ENCODE measurements at places on chromosomes 6 and 20.

DNA sequence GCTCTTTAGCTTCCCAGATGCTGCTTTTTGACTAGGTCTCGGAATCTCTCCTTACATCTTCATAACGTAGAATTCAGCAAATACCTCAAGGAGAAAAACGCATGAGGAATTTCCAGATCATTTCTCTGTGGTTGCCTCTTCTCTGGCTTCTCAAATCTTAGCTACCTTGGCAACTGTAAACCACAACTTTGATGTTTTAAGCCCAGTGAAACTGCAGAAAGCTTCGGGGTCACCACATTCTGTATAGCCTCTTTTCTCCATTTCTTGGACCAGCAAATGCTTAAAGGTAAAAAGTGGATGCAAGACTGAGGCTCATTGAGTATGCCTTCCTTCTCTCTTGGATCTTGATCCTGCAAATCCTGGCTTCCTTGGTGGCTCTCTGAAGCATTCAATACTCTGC is 125.5 kb upstream of the FBXL4 start:
- DNase-seq, result no peak

DNA sequence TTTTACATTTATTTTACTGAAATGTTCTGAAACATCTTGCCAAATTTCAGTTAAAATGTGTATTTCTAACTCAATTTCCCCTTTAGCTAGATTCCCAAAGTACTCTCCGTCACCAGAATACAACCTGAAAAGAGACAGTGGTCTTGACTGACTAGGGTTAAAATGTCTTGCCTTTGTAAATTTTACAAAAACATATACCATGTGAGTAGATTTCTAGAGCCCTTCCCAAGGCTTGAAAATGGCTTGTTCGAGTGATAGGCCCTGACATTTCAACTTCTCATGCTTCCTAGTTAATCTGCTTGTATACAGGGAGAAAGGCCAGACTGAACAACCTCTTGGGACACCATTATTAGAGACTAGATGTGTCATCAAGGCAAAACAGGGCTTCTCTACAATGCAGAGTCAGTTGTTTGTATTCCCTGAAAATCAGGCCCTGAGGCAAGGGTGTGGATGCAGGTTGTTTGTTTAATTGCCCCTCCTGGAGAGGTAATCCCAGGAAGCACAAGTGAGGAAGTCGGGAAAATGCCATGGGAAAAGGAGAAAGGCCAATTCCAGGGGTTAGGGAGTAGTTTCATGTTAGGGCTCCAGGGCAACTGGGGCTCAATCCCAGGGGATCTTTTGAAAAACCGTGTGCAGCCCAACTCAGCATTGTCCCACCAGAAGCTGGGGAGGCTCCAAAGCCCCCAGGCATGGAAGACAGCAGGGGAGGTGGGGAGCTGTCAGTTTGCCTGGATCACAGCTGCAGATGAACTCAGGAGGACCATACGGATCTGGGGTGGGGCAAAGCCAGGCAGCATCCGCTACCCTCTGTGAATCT is 11.6 kb upstream of the TFB1M start:
- no peak for DNase-seq

- no peak for DNase-seq
These were observed 207.9 kb downstream of the SAMD5 start for GRCh38 chr6:147716434-147716833.

GRCh38 chr20:20820104-20820503 is 107.7 kb upstream of the RALGAPA2 start:
- no peak for DNase-seq

DNA sequence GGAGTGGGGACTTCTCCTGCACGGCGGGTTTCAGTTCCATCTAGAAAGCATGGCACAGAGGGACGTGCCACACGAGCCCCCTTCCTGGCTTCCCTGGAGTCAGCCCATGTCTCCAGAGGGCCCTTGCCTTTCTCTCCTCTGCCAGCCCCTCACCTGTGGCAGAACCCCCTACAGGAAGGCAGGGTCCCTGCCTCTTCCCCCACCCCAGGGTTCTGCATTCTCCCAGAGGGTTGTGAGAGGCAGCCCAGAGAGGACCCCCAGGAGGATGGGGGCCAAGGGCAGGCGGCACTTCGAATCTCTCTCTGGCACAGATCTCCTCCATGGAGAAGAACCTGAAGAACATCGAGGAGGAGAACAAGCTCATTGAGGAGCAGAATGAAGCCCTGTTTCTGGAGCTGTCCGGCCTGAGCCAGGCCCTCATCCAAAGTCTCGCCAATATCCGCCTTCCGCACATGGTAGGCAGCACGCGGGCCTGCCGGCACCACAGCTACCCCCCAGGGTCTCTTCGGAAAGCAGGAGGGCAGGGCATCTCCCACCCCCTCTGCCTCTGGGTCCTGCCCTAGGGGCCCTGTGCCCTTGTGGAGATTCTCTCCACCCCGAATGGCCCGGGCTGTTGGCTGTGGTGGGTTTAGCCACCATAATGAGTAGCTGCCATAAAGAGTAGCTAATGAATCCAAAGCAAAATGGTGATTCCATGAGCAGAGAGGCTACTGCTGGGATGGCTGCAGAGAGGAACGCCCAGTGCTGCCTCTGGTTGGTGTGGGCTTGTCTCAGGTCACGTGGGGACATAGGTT is 15.9 kb upstream of the PCMTD2 start:
- no peak for DNase-seq

DNA sequence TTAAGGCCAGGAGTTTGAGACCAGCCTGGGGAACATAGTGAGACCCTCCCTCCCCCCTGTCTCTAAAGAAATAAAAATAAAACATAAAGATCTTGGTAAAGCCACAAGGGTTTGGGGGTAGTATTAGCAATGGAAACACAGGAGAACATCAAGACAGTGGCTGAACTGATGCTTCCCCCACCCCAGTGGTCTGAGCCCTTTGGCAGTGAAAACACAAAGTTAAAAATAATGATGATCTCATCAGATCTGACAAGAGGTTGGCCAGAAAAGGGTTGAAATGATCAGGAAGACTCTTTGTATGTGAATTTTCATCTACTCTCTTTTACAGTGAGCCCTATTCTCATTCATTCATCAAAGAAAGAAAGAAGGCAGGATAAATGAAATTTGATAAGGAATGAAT is 93.7 kb downstream of the KCNB1 start:
- DNase-seq, result peak; percentile 64

DNA sequence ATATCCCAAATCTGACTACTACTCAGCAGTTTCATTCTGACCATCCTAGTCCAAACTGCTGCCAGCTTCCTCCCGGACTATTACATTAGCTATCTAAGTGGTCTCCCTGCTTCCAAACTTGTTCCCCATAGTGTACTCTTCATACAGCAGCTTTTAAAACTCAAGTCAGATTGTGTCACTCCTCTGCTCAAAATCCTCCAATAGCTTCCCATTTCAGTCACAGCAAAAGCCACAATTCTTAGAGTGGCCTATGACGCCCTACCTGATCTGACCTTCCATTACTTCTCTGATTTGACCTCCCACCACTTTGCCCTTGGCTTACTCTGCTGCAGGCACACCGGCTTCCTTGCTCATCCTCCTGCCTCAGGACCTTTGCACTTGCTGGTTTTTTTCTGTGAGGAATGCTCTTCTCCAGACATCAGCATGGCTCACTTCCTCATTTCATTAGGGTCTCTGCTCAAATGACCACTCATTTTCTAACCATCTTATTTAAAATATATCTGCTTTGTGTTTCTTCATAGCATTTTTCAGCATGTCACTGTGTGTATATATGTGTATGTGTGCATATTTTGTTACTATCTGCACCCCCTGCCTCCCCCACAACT is 111.1 kb upstream of the DTNBP1 start:
- DNase-seq, result no peak

GRCh38 chr6:31529329-31530150 is 778 bp downstream of the MCCD1 start:
- DNase-seq, result no peak

DNA sequence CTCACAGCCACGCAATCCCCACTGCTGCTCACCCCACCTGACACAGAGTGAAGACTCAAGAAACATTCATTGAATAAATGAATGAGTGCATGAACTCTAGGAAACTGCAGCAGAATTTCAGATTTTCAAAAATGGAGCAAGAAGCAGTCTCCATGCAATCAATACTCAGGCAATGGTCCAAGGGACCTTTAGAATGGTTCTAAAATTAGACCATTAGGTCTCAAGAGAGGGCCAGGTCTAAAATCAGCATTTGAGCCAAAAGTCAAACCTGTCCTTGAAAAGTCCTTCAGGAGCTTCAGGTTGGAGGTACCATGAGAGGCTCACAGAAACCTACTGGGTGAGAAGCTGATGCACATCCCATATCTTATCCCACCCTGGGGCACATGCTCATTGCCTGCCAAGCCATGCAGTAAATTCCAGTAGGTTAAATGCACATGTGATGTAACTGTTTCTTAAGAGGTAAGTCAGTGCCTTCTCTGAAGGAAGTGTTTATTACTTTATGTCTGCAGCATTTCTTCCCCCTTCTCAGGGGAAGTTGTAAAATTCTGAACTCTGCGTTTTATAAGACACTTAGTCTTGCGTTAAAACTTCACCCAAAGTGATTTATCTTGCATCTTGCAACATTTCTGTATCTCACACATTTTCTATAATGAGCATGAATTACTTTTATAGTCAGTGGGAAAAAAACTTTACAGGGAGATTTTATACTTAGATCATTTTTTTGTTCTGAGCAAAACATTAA is 126.6 kb downstream of the ADAT2 start:
- DNase-seq, result no peak

- DNase-seq, result peak; percentile 4
These were observed 251.3 kb upstream of the PRND start for GRCh38 chr20:4470375-4470774.

- peak; percentile 33 for DNase-seq
These were observed 40.2 kb upstream of the DDR1 start for GRCh38 chr6:30844118-30844535.

GRCh38 chr6:13268913-13269518 is 59.3 kb downstream of the TBC1D7 start:
- DNase-seq, result no peak
